ENCODE measurements at places on chromosomes 4 and X.

- DNase-seq = no peak
Observed at GRCh38 chr4:51855270-51855669, 12.3 kb downstream of the DCUN1D4 start.

- DNase-seq = no peak
Observed at GRCh38 chr4:99507762-99508161, 3.1 kb upstream of the C4orf17 start.

DNA sequence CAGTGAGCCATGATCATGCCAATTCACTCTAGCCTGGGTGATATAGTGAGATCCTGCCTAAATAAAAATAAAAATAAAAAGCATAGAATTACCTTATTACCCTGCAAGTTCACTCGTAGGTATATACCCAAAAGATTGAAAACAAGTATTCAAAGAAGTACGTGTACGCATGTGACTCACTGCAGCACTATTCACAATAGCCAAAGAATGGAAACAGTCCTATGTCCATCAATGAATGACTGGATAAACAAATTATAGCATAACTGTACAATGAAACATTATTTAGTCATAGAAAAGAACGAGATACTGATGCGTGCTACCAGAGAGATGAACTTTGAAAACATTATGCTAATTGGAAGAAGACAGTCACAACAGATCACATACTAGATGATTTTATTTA, 204.6 kb upstream of the DIAPH2 start:
- no peak for DNase-seq

- no peak for DNase-seq
Observed at GRCh38 chr4:42768125-42768748, 111.3 kb upstream of the ATP8A1 start.

- no peak for DNase-seq
Observed at GRCh38 chr4:81605271-81605670, 133.6 kb upstream of the RASGEF1B start.

DNA sequence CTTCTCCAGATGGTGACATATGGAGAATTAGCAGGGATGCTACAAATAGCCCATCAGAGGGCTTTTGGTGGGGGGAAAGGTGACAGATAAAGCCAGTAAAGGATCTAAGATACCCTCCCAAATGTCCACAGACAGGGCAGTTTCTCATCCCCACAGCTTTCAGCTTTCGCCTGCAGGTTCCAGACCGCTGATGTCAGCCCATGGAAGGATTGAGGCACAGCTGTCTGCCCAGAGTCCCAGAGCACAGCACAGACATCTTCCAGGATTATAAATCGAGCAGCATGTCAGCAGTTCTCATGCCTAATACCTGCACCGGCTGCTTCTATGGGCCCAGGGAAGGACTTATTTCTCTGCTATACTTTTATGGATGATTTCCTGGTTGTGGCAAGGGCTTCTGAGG, 96.7 kb upstream of the MXRA5 start:
- no peak for DNase-seq

DNA sequence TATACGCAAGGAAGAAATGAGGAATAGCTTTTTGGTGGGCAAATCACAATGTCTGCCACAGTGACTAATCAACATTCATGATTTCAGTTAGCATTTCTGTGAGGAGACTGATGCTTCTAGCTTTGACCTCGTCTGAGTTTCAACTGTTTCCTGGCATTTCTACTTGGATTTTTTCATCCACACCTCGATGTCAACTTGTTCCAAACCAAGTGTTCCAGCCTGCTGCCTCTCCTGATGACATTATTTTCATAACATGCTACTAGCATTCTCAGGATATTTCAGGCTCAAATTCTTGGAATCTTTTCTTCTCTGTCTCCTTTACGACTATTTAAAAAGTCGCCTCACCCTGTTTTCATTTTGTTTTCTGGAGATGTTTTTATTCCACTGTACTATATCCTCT, 90.3 kb upstream of the TEX13D start:
- DNase-seq = no peak

DNA sequence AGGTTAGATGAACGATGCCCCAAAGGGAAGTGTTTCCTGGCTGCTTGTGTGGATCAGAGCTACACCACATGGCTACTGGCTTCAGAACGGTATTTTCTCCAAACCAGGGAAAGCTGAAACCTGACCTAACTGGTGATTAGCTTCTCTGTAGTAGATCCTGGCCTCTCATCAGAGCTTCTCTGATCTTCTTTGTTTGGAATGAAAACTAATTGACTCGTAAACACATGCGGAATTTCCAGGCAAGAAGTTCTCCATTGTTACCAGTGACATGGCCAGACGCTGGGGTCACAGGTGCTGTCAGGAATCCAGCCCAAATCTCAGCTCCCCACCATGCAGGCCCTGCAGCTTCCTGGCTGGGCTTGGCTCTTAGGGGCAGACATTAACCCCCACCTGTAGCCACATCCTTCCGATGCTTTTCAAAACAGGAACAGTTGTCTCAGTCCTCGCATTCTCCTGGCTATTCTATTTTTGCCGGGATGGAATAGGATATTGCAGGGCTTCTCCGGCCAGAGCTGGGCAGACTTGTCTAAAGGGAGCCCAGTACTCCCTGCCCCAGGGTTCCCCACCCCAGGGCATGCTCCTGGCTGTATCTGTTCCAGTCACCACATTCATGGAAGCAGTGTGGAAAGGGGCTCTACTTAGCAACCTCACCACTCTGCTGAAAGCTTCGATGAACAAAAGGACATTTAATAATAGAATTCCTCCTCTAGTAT, 305.4 kb upstream of the F9 start:
- DNase-seq = no peak

- DNase-seq = no peak
Observed at GRCh38 chr4:76960014-76960413, 10.5 kb downstream of the SEPTIN11 start.

GRCh38 chr4:41144812-41145211, 69.5 kb downstream of the APBB2 start:
- DNase-seq = no peak

- DNase-seq = no peak
Observed at GRCh38 chr4:16692961-16693506, 205.4 kb downstream of the LDB2 start.

GRCh38 chrX:46743046-46743445, 15.9 kb downstream of the SLC9A7 start:
- DNase-seq = no peak

DNA sequence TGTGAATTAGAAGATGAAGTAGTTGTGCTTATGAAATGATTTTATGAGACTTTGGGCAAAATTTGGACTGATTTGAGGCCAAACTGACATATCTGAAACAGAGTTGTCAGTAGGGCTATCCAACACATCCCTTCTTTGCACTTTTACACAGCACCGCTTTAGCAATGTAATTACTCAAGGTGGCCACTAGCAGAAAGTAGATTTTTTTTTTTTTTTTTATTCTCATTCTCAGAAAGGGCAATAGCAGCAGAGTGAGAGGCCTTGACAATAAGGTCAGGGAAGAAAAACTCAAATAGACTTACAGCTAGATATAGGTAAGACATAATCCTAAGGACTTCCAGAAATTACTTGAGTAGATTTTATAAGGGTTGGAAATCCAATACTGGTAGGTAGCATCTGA, 414.3 kb downstream of the NAP1L3 start:
- DNase-seq = no peak

DNA sequence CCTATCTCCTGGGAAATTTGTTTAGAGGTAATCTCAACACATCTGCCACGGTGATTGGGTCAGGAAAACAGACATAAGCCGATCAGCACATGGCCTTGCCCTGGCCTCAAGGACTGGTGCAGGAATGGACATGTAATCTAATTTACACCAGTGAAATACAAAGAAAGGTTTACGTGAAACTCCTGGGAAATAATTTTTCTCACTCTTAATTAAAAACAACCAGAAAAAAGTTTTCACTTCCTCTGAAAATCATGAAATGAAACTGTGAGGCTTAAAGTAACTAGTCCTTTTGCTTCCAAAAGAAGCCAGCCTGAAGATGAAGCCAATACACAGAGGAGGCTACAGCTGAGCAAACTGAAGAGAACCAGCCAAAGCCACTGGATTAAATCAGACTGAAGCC, 154.1 kb upstream of the FAM241A start:
- DNase-seq = peak; percentile 18

DNA sequence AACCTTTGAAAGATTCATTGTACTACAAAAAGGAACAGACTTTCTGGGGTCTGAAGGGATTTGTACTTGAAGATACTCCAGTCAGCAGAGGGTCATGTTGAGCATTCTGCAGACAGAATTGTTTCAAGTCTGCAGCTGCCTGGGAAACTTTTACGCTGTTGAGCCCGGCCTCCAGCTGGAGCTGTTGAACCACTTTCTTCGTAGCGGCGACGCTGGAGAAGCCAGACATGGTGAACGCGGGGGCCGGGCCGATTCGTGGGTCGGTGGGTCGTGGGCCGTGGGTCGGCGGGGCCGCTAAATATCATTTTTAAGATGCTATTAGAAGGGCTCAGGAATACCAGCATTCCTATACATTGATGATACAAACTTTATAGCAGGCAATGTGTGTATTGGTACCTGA, 12.0 kb upstream of the RTL9 start:
- no peak for DNase-seq

Measured in GM19239 (cell line).